Hypothalamus (tissue), 51 donors: ENCODE measurements at places on chromosomes 3 and 15.

DNA sequence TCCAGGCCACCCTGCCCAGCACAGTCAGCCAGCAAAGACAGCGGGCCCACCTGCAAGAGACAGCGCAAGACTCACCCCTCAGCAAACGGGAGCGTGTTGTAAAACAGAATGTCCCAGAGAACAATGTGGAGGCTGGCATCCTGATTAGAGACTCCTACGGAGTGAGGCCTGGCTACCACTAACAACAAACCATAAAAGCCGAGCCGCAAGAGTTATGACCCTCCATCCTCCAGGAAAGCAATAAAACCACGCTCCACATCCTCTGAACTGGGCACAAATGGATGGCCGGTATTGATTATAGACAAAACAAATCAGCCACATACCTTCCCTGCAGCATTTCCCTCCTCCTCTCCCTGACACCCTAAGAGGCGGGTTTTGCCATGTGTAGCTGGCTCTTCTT is 75.8 kb upstream of the LIPC start:
- no peak for DNase-seq

DNA sequence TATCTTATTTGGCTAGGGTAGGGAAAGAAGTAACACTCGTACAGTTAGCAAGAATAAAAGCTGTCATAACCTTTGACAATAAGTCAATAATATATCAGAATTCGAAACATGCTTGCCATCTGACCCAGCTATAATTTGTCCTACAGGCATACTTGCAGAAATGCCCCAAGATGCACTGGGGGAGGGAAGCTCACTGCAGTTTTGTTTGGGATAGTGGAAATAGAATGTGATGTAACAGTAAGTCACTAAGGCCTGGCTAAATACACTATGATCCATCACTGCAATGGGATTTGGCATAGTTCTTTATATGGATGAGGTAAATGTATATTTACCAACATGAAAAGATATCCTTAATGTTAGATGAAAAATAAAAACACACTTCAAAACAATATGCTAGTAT is 25.5 kb upstream of the TMOD3 start:
- no peak for DNase-seq

DNA sequence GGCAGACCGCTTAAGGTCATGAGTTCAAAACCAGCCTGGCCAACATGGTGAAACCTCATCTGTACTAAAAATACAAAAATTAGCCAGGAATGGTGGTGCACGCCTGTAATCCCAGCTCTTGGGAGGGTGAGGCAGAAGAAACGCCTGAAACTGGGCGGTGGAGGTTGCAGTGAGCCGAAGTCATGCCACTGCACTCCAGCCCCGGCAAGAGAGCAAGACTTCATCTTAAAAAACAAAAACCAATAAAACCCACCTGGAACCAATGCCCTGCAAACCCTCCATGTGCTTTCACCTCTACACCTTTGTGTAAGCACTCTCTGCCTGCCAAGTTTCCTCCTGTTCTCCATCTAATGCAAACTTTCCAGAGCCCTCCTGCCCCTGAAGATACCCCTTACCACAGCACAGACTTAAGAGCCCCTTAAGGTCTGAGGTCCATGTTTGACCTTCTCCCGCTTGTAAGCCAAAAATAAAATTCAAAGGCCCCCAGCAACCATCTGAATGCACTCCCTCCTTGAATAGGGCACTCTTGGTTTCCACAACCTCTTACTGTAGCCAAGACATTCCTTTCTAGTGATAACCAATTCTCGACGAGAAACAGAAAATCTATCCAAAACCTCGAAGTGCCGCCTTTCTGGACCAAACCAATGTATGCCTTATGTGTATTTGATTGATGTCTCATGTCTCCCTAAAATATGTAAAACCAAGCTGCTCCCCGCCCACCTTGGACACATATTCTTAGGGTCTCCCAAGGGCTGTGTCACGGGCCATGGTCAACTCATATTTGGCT is 3.0 kb downstream of the RPL32 start:
- DNase-seq, result no peak

DNA sequence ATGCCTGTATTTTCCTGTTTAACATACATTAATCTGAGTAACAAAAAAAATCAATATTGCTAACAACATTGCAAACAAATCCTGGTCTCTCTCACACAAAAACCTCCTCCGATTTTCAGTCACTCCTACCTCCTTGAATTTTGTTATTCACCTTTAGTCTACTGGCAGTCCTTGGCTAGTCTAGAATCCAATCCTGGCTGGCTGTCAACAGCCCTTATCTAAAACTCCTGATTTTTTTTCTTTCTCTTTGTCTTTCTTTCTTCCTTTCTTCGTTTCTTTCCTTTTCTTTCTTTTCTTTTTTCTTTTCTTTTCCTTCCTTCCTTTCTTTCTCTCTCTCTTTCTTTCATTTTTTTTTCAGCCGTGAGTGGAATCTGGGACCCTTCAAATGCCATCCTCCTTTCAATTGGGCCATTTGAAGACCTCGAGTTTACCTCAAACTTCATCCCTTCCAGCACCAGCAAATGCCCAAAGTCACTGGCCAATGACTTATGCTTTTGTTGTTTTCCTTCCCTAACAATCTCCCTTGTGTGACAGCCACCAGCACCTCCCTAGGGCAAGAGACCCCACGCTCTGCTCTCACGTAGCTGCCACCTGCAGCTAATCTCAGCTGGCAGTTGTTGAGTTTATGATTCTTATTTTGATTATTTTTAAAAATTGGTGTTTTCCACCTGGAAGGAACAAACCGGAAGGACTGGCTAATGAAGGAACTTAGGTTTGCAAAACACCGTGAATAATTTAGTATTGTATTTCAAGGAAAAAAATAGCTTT is 6.8 kb upstream of the ONECUT1 start:
- no peak for DNase-seq
